T-helper 2 cell (primary cell): ENCODE measurements at places on chromosomes 1 and 21.

- no peak for DNase-seq
Measured at GRCh38 chr1:220982686-220983085, 103.4 kb downstream of the HLX start.

GRCh38 chr1:175218786-175219434, 26.3 kb upstream of the KIAA0040 start:
- no peak for DNase-seq

GRCh38 chr1:5743435-5744095, 248.7 kb downstream of the NPHP4 start:
- no peak for DNase-seq

- no peak for DNase-seq
Measured at GRCh38 chr1:201946224-201946908, at the start of gene LMOD1. LMOD1 (minus strand) TSS chr1:201946548; CDS start chr1:201946340, 208 bp downstream.

GRCh38 chr1:235783148-235783776, 83.4 kb downstream of the LYST start:
- DNase-seq, result no peak

GRCh38 chr1:151968058-151968457, 25.6 kb downstream of the S100A10 start:
- DNase-seq, result peak; percentile 80
